ENCODE measurements at places on chromosomes 12 and 14.
A peak's percentile ranks its signal among the peaks of the same experiment; 100 is the strongest.

- no peak for DNase-seq
Measured at GRCh38 chr14:88559852-88560251, 3.0 kb upstream of the ZC3H14 start.

- DNase-seq, result no peak
Measured at GRCh38 chr12:90260136-90260535, 551.5 kb upstream of the ATP2B1 start.

DNA sequence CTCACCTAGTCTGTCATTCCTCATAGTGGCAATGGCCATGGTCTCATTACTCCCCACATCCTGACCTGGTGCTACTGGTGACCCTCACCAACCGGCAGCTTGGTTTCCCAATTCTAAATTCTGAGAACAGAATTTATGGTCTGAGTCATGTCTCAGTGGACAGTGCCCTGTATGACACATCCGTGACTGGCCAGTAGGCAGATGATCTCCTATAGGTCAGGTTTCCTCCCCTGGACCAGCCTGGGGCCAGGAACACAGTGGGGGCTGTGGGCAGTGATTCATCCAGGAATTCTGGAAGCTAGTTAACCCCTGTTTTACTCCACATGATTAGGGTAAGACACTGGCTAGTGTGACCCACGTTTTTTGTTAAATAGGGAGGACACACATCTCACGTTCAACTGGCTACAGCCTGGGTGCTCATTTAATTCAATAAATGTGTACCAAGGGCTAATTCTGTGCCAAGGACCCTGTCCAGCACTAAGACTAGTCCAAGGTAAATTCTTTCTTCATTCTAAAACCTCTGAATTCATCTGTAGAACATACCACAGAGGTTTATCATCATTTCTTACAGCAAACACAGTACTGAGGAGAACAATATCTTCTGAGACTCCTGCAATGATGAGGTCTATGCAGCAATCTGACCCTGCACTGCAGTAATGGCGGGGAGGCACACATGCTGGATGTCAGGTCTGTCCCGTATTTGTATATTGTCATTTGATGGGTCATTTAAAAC, 249.6 kb upstream of the TBX3 start:
- no peak for DNase-seq

- no peak for DNase-seq
Measured at GRCh38 chr12:130960058-130960457, 6.4 kb downstream of the ADGRD1 start.

DNA sequence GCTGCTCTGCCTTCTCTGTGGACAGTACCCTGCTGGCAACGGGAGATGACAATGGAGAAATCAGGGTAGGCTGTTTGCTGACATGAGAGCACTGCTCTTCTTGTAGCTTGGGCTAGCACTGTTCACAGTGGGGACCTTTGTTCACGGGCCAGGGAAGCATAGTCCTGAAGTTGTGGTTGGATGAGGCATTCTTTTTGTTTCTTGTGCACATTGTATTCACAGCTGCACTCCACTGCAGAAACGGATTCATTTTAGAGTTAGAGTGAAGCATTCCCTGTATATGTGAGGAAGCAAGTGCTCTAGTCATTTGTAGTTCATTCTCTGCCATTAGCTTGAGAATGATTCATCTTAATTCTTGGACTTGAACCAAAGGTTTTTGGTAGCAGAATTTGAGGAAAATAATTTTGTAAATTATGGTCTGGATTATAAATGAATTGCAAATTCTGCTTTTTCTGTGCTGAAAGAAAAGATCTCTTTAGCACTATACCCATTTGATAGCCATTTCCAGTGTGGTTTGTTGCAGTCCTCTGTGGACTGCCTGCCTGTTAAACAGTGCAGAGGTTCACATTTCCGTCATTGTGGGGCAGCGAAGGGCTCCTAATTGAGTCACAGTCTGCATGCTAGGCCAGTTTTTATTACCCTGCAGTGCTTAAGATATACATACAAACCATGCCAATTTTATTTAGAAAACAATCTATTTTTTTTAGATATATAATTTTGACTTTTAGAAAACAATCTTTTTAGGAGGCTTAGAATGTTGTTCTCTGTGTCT, 80.6 kb downstream of the APAF1 start:
- DNase-seq, result peak; percentile 59

DNA sequence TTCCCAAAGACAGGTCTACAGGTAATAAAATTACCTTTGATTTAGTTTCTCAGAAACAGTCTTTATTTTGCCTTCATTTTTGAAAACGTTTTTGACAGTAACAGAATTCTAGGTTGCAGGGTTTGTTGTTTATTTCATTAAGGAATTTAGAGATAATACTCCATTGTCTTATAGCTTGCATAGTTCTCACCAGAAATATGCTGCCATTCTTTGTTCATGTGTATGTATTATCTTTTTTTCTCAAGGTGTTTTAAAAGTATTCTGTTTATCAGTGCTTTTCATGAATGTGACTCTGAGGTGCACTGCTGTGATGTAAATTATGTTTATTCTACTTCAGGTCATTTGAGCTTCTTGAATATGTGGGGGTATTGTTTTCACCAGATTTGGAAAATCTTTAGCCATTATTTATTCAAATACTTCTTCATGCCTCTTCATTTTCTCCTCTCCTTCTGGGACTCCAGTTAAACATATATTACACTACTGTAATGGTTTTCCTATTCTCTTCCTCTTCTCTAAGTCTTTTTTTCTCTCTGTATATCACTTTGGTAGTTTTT, 32.7 kb downstream of the ZNF605 start:
- no peak for DNase-seq

DNA sequence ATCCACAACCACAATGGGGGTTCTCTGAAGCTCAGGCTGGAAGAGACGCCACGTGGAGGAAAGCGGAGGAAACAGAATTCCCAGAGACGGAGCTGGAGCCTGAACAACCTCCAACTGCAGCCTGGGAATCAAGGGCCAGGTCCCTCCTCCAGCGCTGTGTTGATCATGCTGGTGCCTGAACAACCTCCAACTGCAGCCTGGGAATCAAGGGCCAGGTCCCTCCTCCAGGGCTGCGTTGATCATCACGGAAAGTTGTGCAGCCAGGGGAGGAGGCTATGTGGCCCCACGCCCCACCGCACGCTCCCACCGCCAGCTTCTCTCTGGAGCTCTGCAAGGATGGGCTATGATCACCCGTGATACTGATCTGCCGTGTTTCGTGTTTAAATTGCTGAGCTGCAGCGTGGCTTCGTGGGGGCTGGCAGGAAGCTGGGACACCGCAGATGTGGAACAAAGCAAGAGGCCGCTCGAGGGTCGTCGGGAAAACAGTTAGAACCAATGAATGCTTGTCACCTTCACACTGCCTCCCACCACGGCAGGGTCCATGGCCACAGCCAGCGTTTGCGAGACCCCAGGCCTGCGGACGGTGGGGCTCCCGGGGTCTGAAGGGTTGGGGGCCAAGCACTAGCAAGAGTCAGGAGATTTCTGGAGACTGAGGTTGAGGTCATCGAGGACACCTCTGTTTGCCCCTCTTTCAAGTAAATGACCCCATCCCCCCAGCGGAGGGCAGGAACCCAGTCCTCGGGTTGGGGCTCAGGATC, 51.8 kb upstream of the FBRSL1 start:
- DNase-seq, result no peak
